RCC 7860 (cell line): ENCODE measurements at places on chromosomes 7 and 10.
A peak's percentile ranks its signal among the peaks of the same experiment; 100 is the strongest.

GRCh38 chr10:14736600-14737081 lies 38.1 kb downstream of the FAM107B start:
- peak; percentile 14 for DNase-seq

DNA sequence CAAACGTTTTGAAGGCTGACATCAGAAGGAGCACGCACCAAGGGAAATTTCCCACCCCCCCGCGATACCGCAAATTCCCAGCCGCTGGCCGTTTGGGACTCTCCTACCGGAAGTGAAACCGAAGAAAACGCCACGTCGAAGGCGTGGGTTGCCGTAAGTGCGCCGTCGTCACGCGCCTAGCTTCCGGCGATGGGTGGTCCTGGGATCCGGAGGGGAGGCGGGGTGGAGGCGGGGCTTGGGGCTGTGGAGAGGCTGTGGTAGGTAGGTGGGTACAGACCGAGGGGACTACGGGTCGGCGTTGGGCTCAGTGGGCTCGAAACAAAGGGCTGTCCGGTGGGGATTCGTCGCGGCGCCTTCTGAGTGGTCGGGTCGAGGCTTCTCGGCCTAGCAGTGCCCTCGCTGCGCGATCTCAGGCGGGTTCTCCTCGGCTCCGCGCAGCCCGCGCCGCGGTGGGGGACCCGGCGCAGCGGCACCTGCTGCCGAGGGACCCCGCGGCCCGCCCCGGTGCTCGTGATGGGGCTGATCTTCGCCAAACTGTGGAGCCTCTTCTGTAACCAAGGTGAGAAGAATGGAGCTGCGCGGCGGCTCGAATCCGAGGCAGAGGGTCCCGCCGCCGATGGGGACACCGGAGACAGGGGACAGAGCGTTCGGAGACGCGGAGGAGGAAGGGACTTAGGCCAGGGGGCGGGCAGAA lies at the start of gene ARL5B:
ARL5B (plus strand) TSS at position 307 of the 694 bp plus-strand sequence; CDS start at position 514, 207 bp downstream.
- DNase-seq = peak; percentile 92

DNA sequence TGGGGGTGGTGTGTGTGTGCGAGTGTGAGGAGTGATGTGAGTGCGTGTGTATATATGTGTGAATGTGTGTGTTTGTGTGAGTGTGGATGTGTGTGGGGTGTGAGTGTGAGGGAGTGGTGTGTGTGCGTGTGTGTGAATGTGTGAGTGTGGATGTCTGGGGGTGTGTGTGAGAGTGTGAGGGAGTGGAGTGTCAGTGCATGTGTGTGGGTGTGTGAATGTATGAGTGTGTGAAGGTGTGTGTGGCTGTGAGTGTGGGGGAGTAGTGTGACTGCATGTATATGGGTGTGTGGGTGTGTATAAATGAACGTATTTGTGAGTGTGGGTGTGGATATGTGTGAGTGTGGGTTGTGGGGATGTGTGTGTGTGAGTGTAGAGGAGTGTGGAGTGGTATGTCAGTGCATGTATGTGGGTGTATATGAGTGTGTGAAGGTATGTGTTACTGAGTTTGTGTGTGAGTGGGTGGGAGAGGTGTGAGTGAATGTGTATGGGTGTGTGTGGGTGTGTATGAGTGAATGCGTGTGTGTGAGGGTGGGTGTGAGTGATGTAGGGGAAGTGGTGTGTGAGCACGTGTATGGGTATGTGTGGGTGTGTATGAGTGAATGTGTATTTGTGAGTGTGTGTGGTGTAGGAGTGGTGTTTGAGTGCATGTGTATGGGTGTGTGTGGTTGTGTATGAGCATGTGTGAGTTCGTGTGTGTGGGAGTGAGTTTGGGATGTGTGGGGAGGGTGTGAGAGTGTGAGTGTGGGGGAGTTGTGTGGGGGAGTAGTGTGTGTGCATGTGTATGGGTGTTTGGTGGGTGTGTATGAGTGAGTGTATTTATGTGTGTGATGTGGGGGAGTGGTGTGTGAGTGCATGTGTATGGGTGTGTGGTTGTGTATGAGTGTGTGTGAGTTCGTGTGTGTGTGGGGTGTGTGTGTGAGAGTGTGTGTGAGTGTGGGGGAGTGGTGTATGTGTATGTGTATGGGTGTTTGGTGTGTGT lies 28.5 kb upstream of the NUB1 start:
- no peak for DNase-seq

GRCh38 chr10:79418886-79419595 lies 26.4 kb downstream of the ZCCHC24 start:
- DNase-seq = no peak

- no peak for DNase-seq
These were observed 44.4 kb upstream of the KLF6 start for GRCh38 chr10:3829156-3830050.

- no peak for DNase-seq
These were observed 394.9 kb downstream of the DGKB start for GRCh38 chr7:14507617-14508016.

GRCh38 chr10:79930751-79931150 lies 18.2 kb downstream of the SFTPD start:
- no peak for DNase-seq

GRCh38 chr10:52678611-52679010 lies 94.0 kb downstream of the MBL2 start:
- no peak for DNase-seq

- DNase-seq = no peak
These were observed 836.1 kb upstream of the KCND2 start for GRCh38 chr7:119436882-119437281.

DNA sequence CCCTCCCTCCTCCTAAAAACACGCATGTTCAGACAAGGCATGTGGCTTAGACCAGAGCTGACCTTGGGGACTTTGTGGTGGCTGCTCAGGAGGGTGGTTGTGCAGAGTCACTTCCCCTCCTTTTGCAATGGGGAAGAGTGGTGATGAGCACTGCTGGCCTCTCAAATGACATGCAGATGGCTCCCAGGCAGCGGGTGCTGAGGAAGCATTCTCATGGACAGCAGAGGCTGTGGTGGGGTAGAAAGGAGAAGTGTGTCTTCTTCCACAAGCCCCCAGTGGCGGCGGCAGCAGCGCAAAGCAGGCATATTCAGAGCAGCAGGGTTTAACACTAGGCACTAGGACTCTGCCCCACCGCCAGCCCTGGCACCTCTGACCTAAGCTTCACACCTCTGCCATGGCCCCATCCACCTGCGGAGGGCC lies 105.9 kb upstream of the ANLN start:
- DNase-seq = no peak

- DNase-seq = no peak
These were observed 92.4 kb downstream of the CTTNBP2 start for GRCh38 chr7:117780832-117781231.

DNA sequence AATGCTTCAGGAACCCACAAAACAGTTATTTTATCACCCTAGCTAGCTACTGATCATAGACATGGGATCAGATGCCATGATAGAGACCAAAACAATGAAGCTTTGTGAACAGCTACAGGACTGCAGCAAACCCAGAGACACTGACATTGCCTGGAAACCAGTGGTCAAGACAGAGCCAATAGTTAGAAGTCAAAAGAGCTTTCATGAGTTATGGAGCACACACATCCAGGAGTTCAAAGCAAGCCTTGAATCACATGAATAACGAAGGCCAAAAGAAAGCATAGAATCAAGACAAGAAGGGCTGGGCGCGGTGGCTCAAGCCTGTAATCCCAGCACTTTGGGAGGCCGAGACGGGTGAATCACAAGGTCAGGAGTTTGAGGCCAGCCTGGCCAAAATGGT lies 34.5 kb upstream of the GSAP start:
- no peak for DNase-seq

DNA sequence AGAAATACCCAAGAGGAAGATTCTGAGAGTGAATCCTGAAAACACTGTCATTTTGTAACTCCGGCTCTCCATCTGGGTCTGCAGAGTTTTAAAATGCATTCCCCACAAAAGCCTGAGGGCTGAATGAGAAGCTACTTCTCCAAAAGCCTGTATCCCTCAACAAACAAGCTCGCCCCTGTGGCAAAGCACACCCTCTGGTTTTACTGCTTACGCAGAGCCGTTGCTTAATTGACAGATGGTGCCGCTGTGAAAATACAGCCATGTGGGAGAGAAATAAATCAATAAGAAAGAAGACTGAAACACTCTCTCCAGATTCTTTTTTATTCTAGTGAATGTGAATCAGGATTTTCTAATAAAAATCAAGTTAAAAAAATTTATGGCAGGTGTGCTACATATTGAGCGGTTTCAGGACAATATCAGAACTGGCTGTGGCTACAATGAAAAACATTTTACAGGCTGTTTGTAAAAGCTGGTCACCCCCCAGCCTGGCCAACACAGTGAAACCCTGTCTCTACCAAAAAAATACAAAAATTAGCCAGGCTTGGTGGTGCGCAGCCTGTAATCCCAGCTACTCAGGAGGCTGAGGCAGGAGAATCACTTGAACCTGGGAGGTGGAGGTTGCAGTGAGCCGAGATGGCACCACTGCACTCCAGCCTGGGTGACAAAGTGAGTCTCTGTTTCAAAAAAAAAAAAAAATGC lies 32.5 kb downstream of the C7orf33 start:
- no peak for DNase-seq

- DNase-seq = no peak
These were observed 18.6 kb upstream of the ASCC1 start for GRCh38 chr10:72234560-72235095.

DNA sequence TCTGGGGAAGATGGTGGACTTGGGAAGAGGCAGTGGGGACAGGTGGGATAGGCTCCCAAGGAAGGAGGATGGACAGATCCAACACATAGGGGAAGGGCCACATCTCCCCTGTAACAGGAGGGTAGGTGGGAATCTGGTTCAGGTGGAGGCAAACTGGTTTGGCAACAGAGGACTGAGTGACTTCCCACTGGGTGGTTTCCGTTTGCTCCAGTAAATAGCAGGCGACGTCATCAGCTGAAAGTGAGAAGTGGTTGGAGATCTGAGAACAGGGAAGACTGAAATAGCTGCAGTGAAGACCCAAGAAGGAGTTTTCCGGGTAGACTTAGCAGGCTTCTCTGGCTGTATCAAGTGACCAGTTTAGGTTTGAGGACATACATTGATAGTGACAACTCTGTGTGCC lies 504.4 kb downstream of the GALNT17 start:
- no peak for DNase-seq

DNA sequence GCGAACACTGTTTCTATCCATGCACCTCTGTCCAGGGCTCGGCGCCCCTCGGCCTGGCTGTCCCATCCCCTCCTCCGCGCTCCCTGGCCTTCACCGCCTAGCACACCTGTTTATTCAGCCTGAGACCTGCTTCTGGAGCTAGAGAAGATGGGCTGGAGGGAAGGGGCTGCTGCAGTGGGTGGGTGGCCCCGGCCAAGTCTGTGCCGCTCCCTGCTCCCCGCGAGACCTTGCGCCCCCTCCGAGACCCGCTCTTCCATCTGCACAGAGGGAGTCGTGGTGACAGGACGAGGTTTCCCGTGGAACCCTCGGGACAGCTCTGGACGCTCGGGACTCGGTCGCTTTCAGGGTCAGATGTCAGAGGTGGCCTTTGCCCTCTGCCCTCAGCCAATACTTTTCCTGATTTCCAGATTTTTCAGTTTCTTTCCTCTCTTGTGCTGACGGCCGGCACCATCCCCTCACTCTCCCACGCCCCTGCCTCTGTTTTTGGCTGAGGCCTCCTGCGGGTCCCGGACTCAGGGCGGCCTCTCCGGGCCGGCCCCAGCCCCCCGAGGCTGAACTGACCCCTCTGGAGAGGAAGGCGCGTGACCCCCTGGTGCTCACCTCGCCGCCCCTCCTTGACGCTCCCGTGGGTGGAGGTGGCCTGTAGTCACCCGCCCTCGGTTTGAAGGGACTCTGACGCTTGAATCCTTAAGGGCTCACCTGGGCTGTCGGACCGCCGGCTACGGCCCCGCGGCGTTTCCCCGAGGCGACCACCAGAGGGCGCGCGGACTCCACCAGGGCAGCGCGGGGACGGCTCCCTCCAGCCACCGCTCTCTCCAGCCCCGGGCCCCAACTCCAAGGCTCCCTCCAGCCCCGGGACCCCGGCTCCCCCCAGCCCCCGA lies 15.6 kb downstream of the SHH start:
- DNase-seq = no peak

- DNase-seq = peak; percentile 54
These were observed 142.4 kb downstream of the SH3PXD2A start for GRCh38 chr10:103712898-103713498.

GRCh38 chr10:80633910-80634309 lies 96.2 kb downstream of the SH2D4B start:
- DNase-seq = no peak

- DNase-seq = no peak
These were observed 42.5 kb upstream of the LCOR start for GRCh38 chr10:96789571-96790108.

DNA sequence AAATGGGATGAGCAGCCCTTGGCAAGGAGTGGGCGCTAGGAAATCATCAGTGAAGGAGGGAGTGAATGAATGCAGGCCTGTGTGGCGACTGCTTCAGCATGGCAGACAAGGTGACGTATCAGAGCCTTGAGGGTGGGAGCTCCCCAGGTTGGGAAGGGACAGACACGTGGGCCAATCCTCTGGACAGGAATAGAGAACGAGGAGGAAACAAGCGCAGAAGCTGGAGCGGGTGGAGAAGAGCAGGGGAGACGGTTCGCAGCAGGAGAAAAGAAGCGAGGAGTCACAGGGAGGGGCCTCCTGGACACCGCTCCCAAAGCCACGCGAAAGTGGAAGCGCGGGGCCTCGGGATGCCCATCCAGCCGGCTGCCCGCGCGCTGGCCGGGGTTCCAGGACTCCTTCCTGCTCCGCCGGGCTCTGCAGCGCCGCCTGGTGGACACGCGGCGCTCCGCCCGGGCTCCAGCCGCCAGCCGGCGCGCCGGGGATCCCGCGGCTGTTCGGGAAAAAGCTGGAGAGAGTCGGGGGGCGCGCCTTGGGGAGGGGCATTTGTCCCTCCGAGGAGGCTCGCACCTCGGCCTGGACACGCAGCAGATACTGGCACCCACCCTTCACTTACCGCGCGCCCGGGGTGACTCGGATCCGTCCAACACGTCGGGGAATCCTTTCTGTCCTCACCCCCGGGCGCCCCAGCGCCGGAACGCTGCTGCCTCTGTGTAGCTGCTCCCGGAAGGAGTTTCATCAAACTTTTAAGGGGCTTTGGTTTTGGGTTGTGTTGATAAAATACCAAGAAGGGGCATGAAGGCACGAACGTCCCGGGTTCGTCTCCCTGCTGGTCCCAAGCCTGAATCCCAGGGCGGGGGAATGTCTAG lies 6.3 kb downstream of the ZNF503 start:
- DNase-seq = no peak

DNA sequence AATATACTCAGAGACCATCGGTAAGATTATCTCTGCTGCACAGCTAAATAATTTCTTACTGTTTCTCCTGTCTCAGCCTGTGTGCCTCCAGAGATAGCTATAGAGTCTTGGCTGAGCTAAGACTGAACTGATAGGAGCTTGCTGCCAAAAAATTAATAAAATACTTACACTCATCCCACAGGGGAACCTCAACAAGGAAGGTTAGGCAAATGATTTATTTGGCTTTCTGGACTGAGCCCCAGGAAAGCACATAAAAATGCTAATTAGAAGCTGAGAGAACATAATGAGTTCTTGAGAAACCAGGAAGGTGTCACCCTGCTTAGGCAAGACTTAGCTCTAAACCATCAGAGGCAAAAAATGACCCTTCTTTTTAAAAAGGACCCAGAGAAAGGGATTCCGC lies 534.5 kb downstream of the TNS3 start:
- no peak for DNase-seq

DNA sequence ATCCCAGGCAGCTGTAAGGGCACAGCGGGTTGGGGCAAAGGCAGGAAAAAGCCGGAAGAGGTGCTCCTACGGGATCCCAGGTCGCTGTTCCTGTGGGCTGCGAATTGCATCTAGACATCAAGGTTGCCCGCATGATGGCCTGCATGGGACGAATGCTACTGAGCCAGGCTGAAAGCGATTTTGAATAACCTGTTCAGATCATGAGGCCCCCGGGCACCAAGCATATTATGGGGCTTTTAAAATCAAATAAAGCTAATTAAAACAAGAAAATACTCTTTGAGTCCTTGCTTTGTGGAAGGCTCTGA lies 37.1 kb downstream of the CAMK2B start:
- DNase-seq = no peak

- no peak for DNase-seq
These were observed 6.3 kb downstream of the POLR2J start for GRCh38 chr7:102472126-102473041.
